NCI-H187 (cell line): ENCODE measurements at places on chromosomes 13 and 19.

GRCh38 chr13:101624210-101624922 lies 171.9 kb downstream of the ITGBL1 start:
- no peak for DNase-seq

GRCh38 chr13:100447831-100448230 lies 140.8 kb downstream of the GGACT start:
- no peak for DNase-seq

- no peak for DNase-seq
Observed at GRCh38 chr13:32889986-32890565, 126.1 kb upstream of the KL start.

- no peak for DNase-seq
Observed at GRCh38 chr13:107585469-107586180, 629.7 kb downstream of the LIG4 start.

- DNase-seq = no peak
Observed at GRCh38 chr13:59979589-59979988, 184.1 kb downstream of the DIAPH3 start.

DNA sequence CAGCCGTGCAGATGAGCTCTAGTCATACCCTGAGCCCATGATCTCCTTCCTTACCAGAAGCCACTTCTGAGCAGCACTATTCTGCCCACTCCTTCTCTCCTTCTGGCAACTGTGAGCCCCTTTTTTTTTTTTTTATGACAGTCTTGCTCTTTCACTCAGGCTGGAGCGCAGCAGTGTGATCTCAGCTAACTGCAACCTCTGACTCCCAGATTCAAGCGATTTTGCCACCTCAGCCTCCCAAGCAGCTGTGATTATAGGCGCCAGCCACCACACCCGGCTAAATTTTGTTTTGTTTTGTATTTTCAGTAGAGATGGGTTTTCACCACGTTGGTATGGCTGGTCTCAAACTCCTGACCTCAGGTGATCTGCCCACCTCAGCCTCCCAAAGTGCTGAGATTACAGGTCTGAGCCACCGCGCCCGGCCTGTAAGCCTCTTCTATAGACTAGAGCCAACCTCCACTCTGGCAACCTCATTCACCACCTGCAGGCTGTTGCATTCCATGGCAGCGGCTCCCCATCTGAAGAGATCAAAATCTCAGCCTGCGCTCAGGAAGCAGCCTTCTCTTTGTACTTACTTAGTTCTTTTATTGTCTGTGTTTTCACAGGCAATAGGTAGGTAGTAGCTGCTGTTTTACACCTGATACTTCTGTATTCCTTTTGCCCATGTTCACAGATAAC lies 34.8 kb upstream of the NDFIP2 start:
- no peak for DNase-seq

DNA sequence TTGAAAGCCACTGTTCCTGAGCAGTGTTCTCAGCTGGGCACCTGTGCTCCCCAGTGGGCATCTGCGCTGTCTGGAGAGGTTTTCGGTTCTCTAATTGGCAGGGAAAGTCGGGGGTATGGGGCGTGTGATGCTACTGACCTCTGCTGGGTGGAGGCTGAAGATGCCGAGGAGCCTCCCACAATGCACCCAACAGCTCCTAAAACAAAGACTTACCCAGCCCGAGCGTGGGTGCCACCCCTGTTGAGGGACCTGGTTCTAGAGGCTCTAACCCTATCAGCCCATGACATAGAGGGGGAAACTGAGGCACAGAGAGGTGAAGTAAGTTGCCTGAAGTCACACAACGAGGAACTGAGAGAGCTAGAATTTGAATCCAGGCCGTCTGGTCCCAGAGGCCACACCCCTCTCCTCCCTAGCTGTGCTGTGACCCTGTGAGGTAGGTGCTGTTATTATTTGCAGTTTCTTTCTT lies 2.3 kb downstream of the SPACA4 start:
- no peak for DNase-seq

DNA sequence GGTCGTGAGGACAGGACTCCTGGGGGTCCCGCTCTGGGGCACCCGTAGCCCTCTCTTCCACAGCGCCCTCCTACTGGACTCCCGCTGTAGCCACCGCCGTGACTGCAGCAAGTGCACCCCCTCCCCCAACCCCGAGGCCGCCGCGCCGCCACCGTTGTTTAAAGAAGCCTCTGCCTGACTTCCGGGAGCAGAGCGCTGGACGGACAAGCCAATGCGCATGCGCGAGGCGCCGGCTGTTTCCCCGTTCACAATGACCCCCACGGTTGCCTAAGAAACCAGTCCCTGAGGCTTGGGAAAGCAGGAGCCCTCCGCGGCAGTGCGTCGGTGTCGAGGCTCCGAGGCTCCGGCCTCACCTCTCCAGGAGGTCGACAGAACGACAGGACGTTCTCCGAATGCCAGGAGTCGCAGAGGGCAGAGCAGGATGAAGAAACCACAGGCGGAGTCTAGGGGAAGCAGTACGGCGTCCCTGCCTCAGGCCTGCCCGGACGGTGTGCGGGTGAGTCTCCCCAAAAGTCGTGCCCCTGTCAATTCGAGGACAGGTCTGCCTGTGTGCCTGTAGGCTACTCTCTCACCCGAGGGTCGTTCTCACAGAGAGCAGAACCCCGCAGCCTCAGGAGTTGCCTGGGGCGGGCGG lies 70.5 kb upstream of the ZNF420 start:
- DNase-seq = peak; percentile 91

DNA sequence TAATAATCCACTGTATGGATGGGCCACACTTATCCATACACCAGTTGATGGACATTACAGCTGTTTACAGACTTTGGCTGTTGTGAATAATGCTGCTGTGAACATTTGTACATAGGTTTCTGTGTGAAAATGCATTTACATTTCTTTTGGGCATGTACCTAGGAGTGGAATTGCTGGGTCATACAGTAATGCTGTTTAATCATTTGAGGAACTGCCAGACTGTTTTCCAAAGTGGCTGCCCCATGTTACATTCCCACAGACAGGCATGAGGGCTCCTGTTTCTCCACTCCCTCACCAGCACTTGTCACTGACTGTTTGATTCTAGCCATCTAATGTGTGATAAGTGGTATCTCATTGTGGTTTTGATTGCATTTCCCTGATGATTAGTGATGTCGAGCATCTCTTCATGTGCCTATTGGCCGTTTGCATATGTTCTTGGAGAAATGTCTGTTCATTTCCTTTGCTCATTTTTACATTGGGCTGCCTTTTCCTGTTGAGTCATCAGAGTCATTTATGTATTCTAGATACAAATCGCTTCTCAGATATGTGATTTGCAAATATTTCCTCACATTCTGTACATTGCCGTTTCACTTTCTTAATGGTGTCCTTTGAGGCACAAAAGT lies 12.8 kb downstream of the TMEM255B start:
- DNase-seq = no peak

DNA sequence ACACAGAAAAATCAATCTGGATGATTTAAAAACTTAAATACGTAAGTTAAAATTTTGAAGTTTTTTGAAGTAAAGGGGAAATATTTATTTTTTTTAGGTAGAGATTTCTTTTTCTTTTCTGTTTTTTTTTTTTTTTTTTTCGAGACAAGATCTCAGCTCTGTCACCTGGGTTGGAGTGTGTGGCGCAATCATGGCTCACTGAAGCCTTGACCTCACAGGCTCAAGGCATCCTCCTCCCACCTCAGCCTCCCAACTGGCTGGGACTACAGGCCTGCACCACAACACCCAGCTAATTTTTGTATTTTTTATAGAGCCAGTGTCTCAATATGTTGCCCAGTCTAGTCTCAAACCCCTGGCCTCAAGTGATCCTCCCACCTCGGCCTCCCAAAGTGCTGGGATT lies 120.4 kb upstream of the CLDN10 start:
- no peak for DNase-seq

GRCh38 chr19:49691243-49692146 lies 579 bp downstream of the CPT1C start:
- DNase-seq = peak; percentile 84

DNA sequence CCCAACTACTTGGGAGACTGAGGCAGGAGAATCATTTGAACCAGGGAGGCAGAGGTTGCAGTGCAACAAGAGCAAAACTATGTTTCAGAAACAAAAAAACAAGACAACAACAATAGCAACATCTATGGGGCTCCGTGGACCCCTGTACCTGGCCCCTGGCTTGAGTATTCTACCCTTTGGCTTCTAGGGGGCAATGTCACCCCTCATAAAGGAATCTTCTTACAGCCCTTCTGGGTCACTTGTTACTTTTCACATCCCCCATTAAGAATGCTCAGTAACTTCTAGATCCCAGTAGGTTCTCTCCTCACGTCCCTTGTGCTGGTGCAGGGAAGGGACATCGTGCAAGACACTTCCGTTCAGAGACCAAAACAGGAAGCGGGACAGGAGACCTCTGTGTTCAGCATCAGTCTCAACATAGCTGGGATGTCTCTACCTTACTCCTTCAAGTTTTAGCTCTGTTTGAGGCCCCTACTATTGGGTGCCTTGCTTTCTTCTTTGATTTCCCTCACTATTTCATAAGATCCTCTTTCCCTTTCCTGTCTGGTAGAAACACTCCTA lies 218.1 kb upstream of the ARGLU1 start:
- DNase-seq = no peak

- DNase-seq = no peak
Observed at GRCh38 chr13:37342205-37342604, 236.7 kb upstream of the CSNK1A1L start.

DNA sequence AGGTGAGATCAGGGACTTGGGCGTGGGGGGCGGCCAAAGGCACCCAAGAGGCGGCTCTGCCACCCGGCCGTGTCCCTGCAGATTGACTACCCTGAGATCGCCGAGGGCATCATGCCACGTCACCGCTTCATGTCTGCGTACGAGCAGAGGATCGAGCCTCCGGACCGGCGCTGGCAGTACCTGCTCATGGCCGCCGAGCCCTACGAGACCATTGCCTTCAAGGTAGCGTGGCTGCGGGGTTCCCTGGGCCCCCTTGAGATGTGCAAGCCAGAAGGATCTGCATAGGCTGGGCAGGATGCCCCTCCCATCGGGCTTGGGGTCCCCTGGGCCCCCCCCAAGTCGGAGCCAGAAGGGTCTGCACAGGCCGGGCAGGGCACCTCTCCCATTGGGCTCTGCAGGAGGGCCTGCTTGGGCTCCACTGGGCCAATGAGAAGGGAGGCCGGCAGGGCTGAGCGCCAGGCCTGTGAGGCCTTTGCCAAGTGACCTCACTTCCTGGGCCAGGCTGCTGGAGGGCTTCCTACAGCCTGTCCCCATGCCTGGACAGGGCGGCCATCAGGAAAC lies 2.2 kb upstream of the AMH start:
- DNase-seq = no peak

GRCh38 chr13:26007261-26008125 lies 44.3 kb downstream of the SHISA2 start:
- DNase-seq = no peak

DNA sequence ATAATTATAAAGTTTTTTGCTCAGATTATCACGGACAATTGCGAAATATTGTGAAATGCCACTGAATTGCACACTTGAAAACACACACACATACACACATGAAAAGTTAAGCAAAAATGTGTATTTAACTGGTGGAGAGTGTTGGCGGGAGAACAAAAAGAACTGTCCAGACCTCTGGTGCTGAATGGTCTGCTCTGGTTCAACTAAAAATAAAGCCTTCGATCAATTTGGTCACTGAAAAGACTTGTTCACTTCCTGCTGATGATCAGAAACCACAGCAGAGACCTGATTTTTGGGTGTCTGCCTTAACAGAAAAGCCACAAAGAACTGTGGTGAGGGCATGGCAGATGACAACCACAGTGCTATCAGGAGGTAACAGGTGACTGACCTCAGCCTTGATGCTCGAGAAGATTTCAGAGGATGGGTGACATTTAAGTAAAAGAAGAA lies 4.0 kb upstream of the IGFL1 start:
- DNase-seq = no peak

GRCh38 chr13:73618275-73618865 lies 515.8 kb downstream of the KLF12 start:
- no peak for DNase-seq

- DNase-seq = no peak
Observed at GRCh38 chr13:55214841-55215345, 1925.8 kb upstream of the PRR20A start.

DNA sequence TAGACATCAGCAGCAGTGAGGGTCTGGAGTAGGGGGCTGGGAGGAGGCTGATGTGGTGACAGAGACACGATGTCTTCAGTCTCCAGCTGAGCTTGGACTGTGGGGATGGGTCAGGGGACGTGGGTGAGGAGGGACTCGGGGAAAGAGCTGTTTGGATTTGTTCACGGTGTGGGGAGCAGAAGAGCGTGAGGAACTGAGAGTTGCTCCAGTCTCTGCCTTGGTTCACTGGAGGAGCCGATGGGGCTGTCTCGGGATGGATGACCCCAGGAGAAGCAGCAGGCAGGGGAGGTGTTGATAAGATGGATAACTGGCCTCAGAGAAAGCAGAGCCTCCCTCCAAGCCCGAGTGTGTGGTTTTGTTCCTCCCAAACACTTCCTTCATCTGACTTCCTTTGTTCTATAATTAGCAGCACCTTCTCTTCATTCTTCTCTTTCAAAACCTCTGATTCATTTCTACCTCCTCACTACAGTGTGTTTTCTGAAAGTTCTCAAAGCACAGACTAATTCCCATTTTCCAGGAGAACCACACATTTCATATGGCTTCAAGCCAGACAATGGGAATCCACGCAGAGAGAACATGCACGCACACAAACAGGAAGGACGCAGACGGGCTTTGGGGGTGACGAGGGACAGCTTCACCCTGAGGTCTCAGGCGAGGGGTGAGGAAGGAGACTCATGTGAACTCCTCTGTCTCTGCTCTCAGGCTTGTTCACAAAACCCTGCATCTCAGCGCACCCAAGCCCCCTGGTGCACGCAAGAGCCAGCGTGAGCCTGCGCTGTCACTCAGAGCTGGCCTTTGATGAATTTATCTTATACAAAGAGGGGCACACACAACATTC lies 18.6 kb downstream of the LAIR2 start:
- DNase-seq = no peak

DNA sequence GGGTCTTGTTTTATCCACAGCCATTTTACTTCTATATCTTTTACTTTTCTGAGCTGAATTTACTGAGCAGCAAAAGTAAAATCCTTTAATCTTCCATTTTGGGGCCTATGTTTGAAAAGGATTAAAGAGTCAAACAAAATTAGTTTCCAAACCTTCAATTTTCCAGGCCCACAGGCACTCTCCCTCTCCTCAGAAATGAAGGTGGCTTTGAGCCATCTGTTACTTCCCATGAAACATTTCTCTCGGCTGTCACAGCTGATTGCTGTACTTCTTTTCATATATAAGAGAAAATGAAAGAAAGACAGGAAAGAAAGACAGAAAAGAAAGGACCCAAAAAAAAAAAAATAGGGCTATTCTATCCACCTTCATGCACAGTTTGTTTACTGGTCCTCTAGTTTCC lies 194.9 kb downstream of the LACC1 start:
- no peak for DNase-seq

- no peak for DNase-seq
Observed at GRCh38 chr13:30869491-30869890, 36.6 kb upstream of the MEDAG start.
